ENCODE measurements at places on chromosomes 2 and 18. TPM values are rescaled to one million over a fixed set of nuclear protein-coding genes. Genes with fewer than 3 reads are reported as not detected.

- no peak for DNase-seq
Observed at GRCh38 chr2:231355508-231356465, 39.7 kb upstream of the B3GNT7 start.

DNA sequence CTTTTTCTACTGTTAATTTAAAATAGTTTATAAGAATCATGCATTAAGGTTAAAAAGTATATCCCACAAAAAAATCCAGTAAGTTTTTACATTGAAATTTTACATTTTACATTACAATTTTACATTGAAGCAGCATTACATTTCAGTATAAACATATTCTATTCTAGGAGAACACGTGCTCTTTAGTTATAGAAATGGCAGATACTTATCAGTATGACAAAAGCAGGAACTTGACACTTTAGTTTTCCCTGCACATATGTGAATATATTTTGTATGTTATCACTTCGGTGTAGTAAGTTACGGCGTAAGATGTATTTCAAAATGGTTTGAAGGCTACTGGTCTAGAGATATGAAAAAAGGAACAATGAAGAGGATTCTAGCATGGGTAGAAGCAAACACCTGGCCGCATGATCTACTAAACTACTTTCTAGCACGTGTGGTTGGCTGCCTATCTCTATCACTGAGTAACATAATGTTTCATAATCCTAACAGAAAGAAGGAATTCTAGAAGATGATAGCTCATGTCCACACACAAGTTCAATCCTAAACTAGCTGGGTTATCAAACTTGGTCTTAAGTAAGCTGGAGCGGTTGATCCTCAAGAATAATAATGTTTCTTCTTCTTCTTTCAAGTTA lies 5.4 kb downstream of the IMMT start:
- no peak for DNase-seq

GRCh38 chr2:70141902-70142589 lies 48.8 kb downstream of the C2orf42 start:
- DNase-seq: peak; percentile 31

GRCh38 chr2:124081154-124081716 lies 56.1 kb downstream of the CNTNAP5 start:
- no peak for DNase-seq

The KYNU gene
- total RNA-seq: 23.4 TPM

GRCh38 chr2:237673130-237674001 lies 46.0 kb downstream of the LRRFIP1 start:
- DNase-seq: peak; percentile 82

The LRP1B gene
- total RNA-seq: not detected

GRCh38 chr18:43525169-43525568 lies 247.9 kb upstream of the SYT4 start:
- DNase-seq: no peak

The CYP1B1 gene
- 16.0 TPM for total RNA-seq

The MRO gene
- total RNA-seq: not detected

- DNase-seq: no peak
Observed at GRCh38 chr18:71936744-71937143, 607.4 kb downstream of the CBLN2 start.

DNA sequence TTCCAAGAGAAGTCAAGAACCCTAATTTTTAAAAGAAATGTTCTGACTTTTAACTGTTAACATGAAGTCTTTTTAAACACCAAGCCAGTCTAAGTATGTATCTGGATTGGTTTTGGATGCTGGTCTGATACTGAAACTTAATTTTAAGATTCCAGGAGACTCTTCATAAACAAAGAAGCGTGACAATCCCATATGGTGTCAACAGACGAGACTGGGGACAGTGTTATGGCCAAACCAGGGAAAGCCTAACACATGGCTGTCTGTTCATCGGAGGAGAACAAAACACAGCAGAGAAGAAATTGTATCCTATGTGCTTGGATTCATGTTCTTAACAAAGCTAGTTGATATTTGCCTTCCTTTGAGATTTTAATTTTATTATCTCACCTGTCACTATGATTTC lies 80.5 kb upstream of the UPP2 start:
- no peak for DNase-seq

- no peak for DNase-seq
Observed at GRCh38 chr18:42534313-42534712, 579.3 kb downstream of the PIK3C3 start.

- DNase-seq: no peak
Observed at GRCh38 chr2:180707884-180708205, 272.6 kb upstream of the UBE2E3 start.

The UPP2 gene
- not detected for total RNA-seq

The AMER3 gene
- total RNA-seq: not detected

DNA sequence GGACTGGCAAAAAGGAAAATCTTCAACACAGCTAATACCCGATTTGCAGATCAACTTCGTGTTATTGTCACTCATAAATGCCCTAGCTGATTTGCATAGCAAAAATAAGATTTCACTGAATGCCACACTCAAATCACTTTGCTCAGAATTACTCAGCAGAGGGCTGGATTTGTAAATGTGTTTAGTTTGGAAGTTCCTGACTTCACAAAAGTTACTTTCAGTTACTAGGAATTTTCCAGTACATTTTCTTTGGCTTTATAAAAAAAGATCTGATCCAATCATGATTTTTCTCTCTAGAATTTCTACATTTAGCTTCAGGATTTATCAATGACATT lies 433.3 kb upstream of the ID2 start:
- DNase-seq: no peak

DNA sequence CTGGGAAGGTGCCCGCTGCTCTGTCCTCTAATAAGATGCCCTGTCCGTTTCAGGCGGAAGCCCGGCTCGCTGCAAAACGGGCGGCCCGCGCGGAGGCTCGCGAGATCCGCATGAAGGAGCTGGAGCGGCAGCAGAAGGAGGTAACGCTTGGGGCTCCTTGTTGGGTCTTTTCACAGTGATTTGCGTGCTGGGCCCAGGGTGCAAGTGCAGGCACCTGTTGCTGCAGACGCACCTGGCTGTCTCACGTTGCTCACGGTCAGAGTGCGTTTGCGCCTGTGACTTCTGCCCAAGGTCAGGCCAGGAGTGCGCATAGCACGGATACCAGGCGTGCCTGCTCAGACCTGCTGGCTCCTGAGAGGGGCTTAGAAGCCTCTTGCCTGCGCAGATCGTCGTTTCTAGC lies 81.1 kb downstream of the LRRFIP1 start:
- DNase-seq: peak; percentile 19

The NXPH2 gene
- not detected for total RNA-seq

The LOXHD1 gene
- 1.2 TPM for total RNA-seq

DNA sequence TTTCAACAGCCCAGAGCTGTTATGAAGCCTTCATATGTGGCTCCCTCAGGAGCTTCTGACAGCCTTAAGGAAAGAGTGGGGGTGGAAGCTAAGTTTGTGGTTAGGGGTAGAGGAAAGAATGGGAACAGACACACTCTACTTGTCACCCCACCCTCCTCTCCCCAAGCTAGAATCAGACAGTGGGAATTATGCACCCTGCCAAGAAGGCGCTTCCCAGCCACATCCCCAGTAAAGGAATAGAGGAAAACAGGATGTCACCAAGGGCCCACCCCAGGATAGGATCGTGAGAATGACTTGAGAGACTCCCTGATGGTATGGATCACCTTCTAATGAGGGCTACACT lies 32.4 kb upstream of the EML4 start:
- DNase-seq: no peak

The IL18RAP gene
- 12.8 TPM for total RNA-seq

DNA sequence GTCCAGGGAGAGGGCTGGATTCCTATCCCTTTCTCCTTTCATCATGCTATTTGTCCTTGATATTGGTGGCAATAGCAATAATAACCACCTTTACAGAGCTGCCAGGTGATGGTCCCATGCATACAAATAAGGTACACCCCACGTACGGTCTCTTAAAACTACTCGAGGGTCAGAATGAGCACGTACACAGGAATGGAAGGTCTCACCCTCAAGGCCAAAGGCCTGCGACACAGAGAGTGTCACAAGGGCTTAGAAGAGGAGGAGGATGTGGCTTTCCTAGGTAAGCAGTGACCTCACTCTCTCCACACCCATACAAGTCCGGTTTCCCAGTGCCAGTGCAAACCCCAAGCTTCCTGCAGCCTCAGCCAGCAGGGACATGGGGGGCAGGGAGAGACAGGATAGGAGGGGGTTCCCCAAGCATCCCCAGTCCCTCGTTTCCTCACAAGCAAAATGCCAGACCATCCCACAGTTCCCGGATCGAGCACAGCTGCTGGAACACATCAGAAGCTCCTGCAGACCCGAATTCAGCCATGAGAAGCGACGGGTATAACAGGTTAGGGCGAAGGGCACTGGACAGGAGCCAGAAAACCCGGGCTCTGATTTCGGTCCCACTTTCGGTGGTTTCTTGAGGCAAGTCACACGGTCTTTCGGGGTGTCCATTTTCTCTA lies 49.2 kb downstream of the PLB1 start:
- DNase-seq: no peak

GRCh38 chr2:158481116-158481515 lies 24.4 kb downstream of the PKP4 start:
- DNase-seq: no peak

- DNase-seq: no peak
Observed at GRCh38 chr2:240933966-240934700, 28.0 kb downstream of the CROCC2 start.

DNA sequence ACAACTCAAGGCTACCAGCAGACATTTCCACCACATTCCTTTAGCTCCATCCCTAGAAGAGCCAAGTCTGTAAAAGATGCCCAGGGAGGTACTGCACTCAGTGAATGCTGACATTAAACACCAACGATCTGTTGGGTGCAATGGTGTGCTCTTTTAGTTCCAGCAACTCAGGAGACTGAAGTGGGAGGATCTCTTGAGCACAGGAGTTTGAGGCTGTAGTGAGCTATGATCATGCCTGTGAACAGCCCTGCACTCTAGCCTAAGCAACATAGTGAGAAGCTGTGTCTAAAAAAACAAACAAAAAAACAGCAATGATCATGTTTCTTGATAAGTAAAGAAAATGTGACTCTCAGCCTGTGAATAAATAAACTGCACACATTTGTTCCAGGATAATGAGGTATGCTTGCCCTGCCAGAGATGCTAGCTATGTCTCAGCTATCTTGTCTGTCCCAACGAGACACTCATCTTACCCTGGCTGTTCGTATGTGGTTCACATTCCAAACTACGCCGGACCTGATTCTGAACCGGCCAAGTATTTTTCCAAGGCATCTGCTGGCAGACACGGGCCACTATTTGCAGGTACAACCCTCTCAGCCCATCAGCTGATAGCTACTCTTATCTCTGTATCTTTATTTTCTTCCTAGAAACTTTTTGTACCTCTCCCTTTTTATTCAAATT lies 21.8 kb downstream of the TMEM182 start:
- no peak for DNase-seq

- DNase-seq: no peak
Observed at GRCh38 chr2:61379521-61379920, 91.4 kb downstream of the USP34 start.

The SERPINB5 gene
- total RNA-seq: not detected

DNA sequence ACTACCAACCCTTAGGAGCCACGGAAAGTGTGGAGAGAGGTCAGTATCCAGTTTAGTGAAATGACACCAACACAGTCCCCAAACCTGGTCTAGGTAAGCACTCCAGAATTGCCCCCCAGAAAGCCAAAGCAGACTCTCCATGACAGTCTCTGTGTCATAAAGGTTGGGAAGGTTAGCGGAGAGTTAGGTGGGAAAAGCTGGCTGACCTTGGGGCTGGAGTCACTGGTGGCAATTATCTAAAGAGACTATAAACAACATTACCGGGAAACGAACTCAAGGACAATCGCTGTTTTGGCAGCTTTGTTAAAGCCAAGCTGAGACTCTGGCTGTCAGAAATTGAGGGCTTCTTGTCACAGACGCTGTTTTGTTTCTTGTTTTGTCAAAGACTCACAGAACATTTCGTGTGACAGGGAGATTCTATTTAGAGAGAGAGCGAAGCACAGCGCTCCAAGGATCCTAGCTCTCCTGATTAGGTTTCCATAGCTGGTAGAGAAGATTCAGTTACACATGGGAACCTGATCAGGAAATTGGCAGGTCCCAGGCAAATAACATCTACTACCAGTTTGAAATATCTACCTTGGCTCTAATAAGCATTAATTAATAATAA lies 111.3 kb downstream of the LNPK start:
- DNase-seq: no peak

The EEF1B2 gene
- total RNA-seq: 1,236 TPM

DNA sequence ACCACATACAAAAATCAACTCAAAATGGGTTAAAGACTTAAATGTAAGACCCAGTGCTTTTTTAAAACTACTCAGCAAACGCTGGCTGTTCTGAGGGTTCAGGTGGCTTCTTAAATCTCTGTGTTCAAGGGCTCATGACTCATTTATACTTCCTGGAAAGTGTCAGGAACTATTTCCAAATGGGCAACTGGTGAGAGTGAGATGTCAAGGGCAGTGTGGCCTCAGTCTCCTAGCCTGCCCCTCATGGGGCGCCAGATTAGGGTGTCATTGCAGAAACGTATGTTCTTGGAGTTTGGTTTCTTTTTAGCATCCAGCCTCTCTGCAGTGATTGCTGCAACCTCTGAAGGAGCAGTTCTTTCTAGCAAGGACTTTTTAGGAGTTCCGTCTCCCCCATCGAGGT lies 485.4 kb downstream of the TNS1 start:
- DNase-seq: no peak

GRCh38 chr2:38823386-38823785 lies 45.4 kb downstream of the GEMIN6 start:
- DNase-seq: no peak

The EMILIN1 gene
- total RNA-seq: 0.73 TPM

The MEP1B gene
- not detected for total RNA-seq

GRCh38 chr2:241483305-241483704 lies 25.1 kb downstream of the STK25 start:
- DNase-seq: no peak

- no peak for DNase-seq
Observed at GRCh38 chr18:31268985-31269406, 49.0 kb upstream of the DSG1 start.

DNA sequence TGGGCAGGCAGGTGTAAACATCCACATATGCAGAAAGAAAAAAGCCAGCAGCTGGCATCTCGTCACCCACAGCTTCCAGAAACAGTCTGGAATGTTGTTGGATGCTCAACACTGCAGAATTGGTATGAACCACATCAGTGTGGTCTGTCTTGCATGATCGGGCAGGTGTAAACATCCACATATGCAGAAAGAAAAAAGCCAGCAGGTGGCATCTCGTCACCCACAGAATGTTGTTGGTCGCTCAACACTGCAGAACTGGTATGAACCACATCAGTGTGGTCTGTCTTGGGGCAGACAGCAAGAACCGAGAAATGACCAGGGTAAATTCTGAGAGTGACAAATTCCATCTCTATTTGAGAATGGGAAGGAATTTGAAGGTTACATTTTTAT lies 39.6 kb downstream of the DOCK10 start:
- DNase-seq: peak; percentile 35

DNA sequence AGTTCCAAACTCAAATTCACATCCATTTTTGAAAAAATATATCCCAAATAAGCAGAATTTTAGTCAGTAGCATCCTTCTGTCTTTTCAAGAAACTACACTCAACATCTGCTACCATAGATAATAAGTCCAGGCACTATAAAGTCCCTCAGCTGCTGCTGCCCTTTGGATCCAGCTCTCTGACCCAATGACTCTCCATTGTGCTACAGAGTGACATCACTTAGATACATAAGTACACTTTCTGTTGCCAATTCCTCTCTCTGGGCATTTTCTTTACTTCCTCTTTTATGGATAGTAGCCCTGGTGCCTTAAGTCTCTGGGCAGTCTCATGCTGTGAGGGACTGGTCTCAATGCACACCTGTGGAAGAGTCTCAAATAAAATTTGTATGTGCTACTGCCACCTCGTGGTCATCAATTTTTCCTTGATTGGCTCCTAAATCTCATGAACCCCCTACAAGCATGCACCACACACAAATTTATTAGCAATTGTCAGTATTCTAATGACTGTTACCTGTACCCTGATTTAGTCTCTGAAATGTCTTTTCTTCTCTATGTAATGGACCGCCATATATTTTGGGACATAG lies 219.2 kb downstream of the LRP1B start:
- DNase-seq: no peak

Measured in naive thymus-derived CD4-positive, alpha-beta T cell (primary cell).